ELR (cell line): ENCODE measurements at places on chromosomes 11 and 22.

DNA sequence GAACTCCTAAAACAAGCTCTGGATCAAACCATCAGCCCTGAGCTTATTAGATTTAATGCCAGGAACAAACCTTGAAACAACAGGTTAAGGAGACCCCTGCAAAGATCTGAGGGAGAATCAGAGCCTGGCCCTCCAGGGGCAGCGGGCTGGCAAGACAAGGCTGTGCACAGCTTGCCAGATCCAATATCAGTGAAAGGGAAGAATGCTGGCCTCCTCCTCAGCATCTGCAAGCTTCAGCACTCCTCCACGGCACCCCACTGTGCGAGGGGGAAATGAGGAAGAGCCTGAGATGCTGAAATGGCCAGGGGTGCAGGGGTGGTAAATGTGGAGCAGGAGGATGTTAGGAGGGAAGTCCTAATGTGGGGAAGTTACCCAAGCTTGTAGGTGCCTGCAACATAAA is 167.0 kb downstream of the TENM4 start:
- DNase-seq: no peak

- DNase-seq: no peak
Observed at GRCh38 chr11:96237766-96238266, 105.2 kb downstream of the MAML2 start.

- DNase-seq: no peak
Observed at GRCh38 chr11:62333768-62334167, 3.5 kb upstream of the ASRGL1 start.

GRCh38 chr11:8886322-8886721 is 24.7 kb upstream of the AKIP1 start:
- no peak for DNase-seq

DNA sequence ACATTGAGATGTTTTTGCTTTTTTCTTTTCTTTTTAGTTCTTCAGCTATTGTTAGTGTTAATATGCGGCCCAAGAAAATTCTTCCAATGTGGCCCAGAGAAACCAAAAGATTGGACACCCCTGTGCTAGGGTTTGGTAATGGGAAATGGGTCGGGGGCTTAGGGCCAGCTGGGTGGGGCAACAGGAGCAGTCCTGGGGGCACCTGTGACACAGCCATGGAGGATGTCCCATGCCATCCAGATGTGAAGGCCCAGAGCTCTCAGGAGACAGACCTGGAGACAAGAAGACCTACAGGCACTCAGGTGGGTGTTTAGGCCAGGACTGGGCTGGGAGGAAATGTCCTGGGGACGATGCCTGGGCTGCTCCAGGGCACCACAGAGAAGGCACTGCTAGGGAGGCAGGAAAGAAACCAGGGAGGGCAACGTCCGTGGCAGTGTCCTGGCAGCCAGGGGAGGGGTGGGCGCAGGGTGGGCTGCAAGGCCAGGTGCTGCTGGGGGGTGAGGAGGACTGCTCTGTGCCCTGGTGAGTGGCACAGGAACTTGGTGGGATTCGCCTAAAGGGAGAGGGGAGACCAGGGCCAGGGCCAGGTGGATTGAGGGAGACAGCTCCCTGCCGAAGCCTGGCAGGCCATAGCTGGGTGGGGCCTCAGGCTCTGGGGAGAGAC is 21.4 kb downstream of the RELT start:
- DNase-seq: no peak

- peak; percentile 65 for DNase-seq
Observed at GRCh38 chr11:45371251-45372115, 85.3 kb upstream of the SYT13 start.

GRCh38 chr22:21043860-21044535 is 1.7 kb upstream of the LRRC74B start:
- no peak for DNase-seq

DNA sequence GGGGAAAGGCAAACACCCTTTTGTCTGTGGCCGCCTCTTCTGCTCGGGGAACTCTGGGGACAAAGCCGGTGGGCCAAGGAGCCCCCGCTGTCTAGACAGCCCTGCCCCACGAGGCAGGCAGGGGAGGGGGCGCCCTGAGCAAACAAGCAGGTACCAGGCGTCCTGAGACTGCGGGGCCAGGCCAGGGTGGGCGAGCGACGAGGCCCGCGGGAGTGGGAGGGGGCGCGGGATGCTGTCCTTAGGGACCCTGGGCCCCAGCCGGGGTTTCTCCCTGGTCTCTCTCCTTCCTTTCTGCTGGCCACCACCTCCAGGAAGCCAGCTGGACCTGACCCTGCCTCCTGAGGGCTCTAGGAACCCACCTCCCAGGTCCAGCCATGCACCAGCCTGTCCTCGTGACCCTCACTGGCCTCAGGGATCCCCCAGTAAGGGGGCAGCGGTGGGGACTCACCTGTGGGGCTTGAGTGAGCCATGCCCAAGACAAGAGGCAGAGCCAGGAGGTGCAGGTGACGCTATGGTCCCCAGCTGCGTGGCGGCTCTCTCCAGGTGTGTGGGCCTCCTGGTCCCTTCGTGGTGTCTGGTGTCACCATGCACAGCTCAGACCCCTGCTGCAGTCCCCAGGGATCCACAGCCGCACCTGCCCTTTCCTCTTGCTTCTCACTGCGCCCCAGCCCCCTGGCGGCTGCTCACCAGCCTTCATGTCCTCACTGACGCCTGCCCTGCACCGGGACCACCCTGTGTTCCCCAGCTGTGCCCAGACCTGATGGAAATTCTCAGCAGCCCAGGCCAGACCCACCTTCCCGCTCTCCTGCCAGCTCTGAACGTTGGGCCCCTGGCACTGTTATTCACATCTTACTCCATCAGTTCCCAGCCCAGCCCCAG is 26.5 kb upstream of the MUC5AC start:
- DNase-seq: no peak

- peak; percentile 90 for DNase-seq
Observed at GRCh38 chr11:107545101-107545514, 20.4 kb downstream of the ALKBH8 start.

DNA sequence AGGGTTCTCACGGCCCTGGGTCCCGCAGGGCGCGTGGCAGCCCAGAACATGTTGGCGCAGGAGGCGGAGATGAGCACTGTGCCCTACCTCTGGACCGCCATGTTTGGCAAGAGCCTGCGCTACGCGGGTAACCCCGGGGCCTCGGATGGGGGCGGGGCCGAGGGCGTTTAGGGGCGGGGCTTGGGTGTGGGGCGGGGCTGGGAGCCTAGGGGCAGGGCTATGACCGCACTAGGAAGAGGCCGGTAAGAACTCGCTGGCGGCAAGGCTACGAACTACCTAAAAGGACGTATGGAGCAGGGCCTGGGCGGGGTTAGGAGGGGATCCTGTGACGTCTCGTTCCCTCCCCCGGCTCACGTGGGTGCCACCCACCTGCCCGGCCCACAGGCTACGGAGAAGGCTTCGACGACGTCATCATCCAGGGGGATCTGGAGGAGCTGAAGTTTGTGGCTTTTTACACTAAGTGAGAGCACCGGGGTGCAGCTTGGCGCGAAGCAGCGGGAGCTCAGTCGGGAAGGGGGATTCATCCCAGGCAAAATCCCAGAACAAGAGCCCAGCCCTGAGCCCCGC is 2.8 kb upstream of the LZTR1 start:
- peak; percentile 78 for DNase-seq

DNA sequence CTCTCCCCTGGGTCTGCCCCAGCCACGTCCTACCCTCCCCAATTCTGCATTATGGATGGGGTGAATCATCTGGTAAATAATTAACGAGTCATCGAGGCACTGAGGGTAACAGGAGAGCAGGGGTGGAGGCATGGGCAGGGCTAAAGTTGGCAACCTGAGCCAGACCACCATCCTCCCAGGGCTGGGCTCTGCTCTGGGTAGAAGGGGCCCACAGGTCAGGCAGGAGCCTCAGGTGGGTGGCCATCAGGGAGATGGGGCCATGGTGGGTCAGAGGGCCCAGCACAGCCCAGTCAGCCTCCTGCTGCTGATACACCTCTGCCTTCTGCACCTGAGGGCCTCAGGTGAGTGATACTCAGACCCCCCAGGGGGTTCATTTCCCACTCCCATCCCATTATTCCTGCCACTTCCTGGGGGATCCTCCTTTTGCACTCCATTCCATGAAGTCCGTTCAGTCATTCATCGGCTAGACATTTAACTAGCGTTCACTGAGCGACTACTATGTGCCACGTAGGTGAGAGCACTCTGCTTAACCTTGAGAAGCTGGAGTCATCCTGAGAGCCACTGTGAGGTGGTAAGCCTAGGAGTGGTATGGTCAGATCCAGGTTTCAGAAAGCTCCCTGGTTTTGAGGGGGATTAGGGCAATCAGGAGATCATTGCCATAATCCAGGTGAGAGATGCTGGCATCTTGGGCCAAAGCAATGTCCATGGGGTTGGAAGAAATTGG is at the start of gene VSIG10L2:
Gene VSIG10L2 (plus strand): TSS at position 248 of the 724 bp plus-strand sequence. CDS start 12 bp downstream, at position 260.
- no peak for DNase-seq

- DNase-seq: no peak
Observed at GRCh38 chr11:69022260-69022659, 9.2 kb upstream of the MRGPRF start.

DNA sequence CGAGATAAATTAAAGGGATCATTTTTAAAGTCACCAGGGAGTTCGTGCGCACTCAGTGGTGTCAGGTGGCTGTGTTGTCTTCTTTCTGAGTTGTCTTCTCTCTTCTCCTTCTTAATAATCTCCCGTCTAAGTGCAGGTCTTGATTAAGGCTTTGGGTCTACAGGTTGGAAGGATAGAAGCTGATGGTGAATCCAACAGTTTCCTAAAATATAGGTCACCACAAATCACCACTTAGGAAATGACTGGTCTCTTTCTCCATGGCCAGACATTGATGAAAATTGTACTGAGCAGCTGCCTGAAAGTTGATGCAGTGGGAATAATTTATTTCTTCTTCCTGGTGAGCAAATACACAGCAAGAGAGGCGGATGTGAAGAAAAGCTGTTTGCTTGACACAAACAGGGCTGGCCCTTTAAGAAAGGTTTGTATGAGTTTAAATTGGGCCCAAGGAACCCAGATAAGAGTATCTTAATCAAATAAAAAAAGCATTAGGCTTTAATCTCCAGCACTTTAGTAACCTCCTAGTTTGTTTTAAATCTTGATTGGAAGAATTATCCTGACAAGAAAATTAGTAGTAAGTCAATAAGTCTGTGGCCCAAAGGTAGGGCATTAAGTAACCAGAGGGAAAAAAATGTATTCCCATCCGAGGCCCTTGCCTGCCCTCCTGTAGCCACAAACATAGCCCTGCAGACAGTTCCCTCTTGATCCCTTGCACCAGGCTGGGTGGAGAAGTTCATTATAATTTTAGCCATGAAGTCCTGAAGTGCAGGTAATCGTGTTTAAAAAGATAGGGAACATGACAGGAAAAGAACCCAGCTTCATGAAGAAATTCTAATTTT is 245.8 kb downstream of the KIRREL3 start:
- no peak for DNase-seq

DNA sequence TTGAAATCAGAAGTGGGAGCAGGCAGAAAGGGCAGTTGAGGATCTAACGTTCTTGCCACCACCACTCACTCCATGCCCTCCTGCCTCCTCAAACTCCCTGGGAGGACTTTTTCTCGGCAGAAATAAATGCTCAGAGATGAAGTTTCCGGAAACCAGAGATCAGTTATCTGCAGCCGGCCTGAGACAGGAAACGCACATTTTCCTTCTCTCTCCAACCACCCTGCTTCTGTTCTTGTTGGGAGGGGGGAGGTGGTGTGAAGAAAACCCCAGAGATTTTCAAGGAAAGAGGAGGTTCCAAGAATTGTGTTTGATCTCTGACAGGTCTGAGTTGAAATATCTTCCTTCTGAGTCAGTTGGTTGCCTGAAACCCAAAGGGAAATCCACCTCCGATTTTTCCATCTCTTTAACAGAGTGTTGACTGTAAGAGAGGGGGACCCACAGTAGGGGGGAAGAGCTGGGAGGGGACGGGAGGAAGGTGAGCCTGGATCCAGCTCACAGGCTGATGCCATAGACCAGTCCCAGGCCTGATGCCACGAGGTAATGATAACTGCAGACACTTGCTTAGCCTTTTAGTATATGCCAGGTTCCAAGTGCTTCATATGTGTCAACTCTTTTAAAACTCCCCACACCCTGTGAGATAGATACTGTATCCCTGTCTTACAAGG is 100.8 kb downstream of the TRAF6 start:
- peak; percentile 45 for DNase-seq

GRCh38 chr11:45715418-45715817 is 50.0 kb upstream of the CHST1 start:
- no peak for DNase-seq

DNA sequence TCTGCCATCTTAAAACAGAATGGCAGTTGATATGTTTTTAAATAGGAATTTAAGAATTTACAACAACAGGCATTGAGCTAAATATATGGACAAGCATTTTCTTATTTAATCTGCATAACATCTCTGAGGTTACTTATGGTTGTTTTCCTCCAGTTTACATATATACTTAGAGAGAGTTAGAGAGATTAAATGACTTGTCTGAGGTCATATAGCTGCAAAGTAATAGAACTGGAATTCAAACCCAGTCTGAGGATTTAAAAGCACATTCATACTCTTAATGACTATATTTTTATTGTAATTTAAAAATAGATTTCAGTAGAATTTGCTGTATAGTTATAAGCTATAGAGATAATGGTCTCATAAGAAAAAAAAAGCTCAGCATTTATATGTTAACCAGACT is 81.4 kb upstream of the GRIK4 start:
- DNase-seq: no peak

DNA sequence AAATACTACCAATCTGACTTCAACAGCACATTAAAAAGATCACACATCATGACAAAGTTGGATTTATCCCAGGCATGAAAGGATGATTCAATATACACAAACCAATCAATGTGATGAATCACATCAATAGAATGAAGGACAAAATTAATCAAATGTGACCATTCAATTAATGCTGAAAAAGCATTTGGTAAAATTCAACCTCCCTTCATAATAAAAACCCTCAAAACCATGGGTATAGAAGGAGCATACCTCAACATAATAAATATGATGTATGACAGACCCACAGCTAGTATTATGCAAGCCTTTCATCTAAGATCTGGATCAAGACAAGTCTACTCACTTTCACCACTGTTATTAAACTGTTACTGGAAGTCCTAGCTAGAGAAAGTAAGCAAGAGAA is 921.7 kb upstream of the RAG2 start:
- DNase-seq: no peak

GRCh38 chr22:50298937-50299784 is 8.3 kb downstream of the PLXNB2 start:
- DNase-seq: no peak

DNA sequence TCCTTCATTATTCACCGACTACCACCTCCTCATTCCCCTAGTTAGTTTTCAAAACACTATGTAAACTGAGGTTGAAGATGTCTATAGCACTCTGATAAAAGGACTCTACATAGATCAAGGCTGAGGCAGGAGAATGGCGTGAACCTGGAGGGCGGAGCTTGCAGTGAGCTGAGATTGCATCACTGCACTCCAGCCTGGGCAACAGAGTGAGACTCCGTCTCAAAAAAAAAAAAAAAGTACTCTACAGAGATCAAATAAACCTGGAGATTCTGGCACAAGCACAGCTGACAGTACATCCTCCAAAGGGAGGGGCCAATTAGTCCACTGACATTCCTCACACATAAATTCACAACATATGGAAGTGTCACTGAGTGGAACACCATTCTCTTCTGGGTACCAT is 31.0 kb downstream of the TSG101 start:
- DNase-seq: no peak

DNA sequence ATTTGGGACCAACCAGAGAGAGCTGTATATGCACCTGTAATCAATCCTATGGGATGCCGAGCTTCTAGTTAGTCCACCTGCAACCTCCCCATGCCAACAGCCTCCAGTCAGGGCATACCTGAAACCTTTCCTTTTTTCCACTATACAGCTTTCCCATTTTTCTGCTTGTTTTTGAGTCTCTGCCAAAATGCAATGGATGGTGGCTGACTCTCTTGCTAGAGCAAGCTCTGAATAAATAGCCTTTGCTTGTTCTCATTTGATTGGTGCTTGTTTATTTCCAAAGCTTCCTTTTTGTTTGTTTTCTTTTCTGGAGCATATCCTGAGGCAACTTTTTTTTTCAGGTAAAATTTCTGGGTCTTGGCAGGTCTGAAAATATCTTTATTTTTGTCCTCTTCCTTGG is 58.0 kb upstream of the PLET1 start:
- no peak for DNase-seq
